Activated CD4-positive, alpha-beta T cell treated with anti-CD3 and anti-CD28 coated beads, Interleukin-2, Interleukin-6, amounts not matched to agents 100 ng/mL and 50 ng/mL, durations not matched to agents 16 hours and 8 hours (primary cell): ENCODE measurements at places on chromosomes 3 and 15.

GRCh38 chr3:41467481-41467880, 268.2 kb downstream of the CTNNB1 start:
- no peak for DNase-seq

DNA sequence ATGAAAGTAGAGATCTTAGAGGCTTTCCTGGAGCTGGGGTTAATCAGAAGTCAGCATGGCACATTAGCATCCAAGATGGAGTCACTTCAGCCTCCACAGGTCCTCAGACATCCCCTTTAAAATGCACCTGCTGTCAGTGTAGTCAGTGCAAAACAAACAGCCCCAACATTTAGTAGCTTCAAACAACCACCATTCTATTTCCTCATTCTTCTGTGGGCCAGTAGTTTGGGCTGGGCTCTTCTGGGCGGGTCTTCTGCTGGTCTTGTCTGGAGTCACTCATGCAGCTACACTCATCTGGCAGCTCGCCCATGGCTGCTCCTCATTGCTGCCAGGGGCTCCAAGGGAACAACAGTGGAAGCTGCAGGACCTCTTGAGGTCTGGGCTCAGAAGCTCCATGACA, 99.9 kb downstream of the TLE3 start:
- no peak for DNase-seq

DNA sequence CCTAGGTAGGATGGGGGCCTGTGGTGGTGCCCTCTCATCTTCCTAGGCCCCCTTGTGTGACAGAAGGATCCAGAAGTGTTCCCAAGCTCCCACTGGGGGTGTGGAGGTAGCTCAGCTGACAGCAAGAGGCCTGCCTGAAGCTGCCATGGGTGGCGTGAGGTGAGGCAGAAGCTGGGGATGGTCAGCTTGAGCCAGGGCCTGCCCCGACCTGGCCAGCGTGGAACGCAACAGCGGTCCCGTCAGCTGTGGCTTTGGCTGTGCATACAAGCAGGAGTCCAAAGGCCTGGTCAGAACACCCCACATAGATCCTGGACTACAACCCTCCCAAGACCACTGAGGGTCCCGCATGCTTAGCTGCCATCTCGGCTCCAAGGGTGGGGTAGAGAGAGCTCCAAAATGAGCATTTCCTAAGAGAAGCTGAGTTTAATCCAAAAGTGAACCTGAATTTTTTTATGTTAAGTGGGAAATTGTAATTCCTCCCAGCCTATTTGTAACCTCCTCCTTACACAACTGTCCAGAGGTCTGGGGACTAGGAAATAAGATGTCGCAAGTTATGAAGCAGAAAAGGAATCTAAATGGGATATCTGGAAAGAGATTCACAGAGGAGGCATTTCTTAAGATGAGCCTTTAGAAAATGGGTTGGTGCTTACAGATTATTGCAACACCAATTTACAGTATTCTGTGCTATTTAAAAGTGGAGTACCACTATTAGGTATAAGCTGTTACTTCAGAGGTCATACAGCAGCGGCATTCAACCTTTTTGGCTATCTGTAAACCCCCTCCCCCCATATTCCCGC, 9.9 kb upstream of the PLA2G4D start:
- no peak for DNase-seq

DNA sequence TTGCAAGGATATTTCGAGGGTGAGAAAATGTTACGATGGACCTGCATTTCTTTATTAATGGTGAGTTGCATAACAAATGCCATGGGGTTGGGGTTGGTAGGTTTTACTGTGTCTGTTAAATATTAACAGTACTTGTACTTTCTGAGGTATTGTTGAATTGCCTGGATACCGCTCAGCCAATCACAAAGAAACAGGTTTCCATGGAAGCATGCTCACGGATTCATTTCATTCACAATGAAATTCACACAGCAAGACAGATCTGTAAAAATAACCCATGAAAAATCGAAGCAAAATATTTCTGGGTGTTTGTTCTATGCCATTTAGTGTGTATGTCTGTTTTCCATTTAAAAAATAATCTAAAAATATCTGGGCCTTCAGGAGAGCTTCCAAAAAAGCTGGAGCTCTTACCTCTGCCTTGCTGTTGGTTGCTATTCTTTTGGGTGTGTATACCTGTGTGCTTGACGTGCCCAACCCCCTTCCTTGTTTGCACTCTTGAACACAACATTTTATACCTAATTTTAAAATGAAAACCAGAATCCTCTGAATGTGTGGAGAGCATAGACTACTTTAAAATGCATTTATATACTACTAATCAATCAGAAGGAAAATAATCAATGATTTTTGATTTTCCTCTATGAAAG, 479.8 kb upstream of the TBL1XR1 start:
- no peak for DNase-seq

GRCh38 chr15:32857732-32858131, 139.9 kb downstream of the GREM1 start:
- no peak for DNase-seq

GRCh38 chr3:63351159-63352007, 73.3 kb downstream of the SYNPR start:
- peak; percentile 36 for DNase-seq

DNA sequence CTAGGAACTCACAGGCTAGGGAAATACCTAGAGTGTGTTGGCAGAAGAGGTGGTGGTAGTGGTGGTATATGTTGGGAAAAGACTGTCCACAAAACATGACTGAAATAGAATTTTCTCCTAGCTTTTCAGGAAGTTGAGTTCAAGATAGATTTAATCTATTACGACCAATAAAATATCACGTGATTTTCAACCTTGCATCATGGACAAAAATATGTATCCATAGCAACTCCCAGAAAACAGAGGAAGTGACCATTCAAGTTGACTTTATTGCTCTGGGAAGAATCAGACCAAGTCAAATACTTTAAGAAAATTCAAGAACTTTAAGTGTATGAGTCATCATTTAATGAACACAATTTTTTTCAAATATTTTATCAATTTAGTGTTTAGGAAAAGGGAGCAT, 347.0 kb upstream of the ZNF385D start:
- no peak for DNase-seq

DNA sequence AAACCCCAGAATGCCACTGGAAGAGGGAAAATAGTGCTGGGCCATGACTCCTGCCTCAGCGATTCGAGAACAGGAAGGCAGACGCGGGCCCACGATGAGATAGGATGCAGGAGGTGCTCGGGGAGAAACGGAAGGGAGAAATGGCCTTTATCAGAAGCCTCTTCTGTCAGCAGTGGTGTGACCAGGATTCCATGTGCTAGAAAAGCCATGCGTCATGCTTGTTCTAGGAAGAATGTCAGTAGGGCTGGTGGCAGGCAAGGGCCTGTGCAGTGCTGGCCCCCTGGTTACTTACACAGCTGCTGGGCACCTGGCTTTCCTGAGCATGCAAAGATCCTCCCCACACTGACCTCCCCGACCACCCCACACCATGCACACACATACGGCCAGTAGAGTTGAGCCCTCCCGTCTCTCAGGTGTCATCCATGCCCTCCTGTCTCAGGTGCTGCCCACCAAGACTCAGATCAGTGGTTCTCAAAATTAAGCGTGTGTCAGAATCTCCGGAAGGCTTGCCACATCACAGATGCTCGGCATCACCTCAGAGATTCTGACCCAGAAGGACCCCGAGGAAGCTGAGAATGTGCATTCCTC, 106.7 kb downstream of the ADAMTS17 start:
- no peak for DNase-seq

- peak; percentile 55 for DNase-seq
Observed at GRCh38 chr3:36918050-36918449, 26.8 kb downstream of the TRANK1 start.

GRCh38 chr3:71389911-71390573, 193.5 kb downstream of the FOXP1 start:
- DNase-seq, result peak; percentile 33

- DNase-seq, result no peak
Observed at GRCh38 chr3:14138878-14139655, 14.2 kb downstream of the TMEM43 start.

DNA sequence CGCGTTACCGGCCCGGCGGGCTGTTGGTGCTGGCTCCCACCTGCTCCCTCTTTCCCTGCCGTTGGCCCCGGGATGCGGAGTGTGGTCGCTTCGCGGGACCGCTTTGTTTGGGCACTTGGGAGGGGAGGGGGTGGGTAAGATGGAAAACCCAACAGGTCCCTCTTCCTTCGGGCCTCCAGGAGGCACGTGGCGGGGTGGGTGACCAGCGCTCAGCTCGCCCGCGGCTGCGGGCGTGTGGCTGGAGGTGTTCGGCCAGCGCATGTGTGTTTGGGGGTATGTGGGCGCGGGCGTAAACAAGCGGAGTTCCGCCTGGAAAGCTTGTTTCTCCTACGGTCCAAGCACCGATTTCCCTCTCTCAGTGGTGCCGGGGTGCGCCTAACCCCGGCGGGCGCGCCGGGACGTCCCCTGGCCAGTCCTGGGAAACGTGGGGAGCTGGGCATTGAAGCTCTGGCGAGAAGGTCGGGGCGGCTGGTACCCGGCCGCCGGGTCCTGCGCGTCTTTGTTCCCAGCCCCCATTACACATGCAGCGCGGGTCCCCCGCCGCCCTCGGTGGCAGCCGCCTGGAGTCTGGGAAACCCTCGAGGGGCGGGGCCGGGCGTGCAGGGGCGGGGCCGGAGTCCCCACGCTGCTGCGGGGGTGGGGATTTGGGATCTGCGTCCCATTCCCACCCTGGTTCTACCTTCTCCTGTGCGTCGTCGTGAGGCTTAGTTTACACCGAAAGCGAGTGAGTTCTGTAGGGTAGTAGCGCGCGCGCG, 1.4 kb downstream of the ACVR2B start:
- peak; percentile 51 for DNase-seq

DNA sequence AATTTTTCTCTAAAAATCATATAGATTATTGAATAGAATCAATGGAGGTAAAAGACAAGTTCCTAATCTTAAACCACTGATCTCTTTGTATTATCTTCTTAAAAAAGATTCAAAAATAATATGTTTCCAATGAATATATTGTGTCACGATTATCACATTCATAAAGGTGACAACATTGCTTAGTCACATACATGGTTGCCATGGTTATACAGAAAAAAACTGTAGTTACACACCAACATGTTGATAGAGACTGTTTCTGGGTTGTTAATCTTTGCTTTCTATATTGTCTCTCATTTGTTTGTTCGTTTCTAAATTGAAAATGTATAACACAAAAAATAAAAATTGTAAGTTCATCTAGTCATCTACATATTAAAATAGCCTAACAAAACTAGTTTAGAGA, 376.0 kb upstream of the ALCAM start:
- no peak for DNase-seq

DNA sequence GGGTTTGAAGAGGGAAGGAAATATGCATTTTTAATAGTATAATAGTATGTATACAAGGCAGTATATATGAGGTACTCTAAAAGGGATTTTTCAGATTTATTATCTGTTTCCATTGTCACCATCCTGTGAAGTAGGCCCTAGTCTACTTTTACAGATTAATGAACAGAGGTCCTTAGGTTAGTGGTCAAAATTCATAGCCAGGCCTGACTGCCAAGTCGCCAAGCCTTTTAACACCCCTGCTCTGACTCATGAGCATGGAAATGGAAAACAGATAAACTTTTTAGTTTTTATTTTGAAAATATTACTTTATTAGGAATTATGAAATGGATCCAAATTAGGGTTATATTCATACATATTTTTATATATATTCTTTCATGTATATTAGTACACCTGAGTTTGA, 146.9 kb downstream of the BBX start:
- DNase-seq, result no peak

GRCh38 chr3:49053543-49053942, 24.3 kb upstream of the IMPDH2 start:
- no peak for DNase-seq

- no peak for DNase-seq
Observed at GRCh38 chr15:36458411-36458810, 121.0 kb upstream of the CDIN1 start.

DNA sequence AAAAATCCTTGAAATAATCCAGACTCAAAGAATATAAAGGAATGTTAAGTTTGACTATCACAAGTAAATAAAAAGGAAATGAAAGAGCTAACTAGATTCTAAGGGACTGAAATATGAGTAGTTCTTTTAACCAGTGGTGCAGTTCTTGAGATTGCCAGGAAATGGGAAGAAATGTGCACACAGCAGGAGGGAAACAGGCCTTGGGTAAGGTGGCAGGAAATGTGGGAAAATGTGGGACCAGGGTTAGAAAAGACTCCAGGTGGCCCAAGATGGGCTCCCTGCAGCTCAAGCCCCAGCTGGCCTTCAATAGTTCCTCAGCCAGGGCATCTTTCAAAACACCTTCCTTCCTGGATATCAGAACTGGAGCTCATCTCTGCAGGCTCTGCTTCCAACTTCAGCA, 181.3 kb downstream of the ISL2 start:
- no peak for DNase-seq

- no peak for DNase-seq
Observed at GRCh38 chr3:40989141-40990061, 209.9 kb upstream of the CTNNB1 start.

GRCh38 chr3:42901073-42901415, 4.9 kb upstream of the ZNF662 start:
- peak; percentile 51 for DNase-seq
